ENCODE measurements at places on chromosomes 11 and 22. TPM values are rescaled to one million over a fixed set of nuclear protein-coding genes. Genes with fewer than 3 reads are reported as not detected.

- no peak for DNase-seq
These were observed 335.7 kb downstream of the DDX10 start for GRCh38 chr11:109000531-109000930.

DNA sequence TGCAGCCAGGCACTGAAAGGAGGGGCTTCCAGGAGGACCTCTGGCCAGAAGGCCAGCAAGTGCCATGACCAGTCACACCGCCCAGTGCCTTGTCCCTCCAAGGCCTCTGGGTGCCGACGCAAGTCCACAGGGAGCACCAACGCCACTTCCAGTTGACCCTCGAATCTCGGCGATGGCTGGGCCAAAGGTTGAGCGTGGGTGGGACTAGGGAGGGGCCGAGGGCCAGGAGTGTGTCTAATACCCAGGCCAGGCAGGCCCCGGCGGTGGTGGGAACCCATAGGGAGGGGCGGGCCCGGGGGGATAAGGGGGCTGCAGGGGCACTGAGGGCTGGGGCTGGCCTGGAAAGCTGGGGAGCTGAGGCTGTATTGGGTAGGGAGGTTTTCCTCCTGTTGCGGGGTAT is 29.3 kb downstream of the CD5 start:
- DNase-seq, result no peak

The UPK3A gene
- 0.28 TPM for polyA plus RNA-seq

DNA sequence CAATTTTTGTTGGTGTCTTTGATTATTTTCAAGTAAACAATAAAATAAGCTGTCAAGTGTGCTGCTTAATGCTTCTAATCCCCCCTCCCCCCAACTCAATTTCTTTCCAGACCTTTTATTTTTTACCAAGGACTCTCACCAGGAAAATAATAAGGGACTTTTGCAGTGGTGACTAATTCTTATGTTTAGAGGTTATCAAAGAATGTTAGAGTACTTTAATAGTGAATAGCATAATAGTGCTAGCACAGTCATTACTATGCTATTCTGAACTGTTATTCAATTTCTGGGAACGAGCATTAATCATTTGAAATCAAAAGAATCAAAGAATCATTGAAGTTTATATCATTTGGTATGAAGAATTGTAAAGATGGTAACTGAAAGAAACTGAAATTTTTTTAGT is 251.4 kb downstream of the DDX10 start:
- no peak for DNase-seq

GRCh38 chr11:5933116-5933515 is 8.9 kb upstream of the OR56A3 start:
- DNase-seq, result no peak
